Activated CD4-positive, alpha-beta T cell treated with anti-CD3 and anti-CD28 coated beads for 24 hours (primary cell): ENCODE measurements at places on chromosomes 13 and 19.

DNA sequence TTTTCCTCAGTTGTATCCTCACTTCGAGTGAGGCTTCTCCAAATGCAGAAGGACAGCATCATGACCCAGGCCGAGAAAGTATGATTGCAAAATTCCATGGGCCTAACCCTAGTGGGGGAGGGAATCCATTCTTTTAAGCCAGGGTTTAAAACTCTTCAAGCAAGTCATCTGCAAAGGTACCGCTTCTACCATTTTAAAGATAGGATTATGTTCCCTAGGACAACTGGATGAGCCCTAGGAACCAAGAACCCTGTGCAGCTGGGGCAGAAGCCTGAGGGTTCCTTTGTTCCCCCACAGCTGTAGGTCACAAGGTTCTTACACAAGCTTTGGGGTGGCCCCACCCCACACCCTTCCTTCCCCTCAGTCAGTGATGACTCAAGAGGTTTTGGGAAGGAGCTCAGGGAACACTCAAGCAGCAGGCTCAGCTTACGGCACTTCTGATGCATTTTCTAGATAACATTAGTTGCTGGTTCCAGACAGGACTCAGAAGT is 13.5 kb downstream of the ARL11 start:
- no peak for DNase-seq

- DNase-seq = no peak
Observed at GRCh38 chr13:46288570-46289259, 77.0 kb downstream of the LRRC63 start.

- no peak for DNase-seq
Observed at GRCh38 chr19:36771261-36772231, 1.1 kb downstream of the ZNF850 start.

DNA sequence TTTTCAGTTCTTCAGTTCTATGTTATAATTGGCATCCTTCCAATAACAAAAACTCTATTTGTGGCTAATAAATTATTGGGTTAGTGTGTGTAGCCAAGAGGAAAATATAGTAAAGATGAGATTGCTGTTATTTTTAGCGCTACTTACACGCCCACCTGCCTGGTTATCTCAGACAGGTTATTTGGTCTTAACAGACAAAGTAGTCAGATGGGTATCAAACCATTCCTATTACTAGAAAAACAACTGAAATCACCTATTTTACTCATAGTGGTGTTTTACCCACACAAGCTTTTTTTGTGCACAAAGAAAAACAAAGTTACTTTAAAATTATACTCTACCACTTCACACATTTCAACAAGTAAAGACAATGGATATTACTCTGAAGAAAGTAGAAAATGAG is 151.2 kb downstream of the TBC1D4 start:
- DNase-seq = no peak

DNA sequence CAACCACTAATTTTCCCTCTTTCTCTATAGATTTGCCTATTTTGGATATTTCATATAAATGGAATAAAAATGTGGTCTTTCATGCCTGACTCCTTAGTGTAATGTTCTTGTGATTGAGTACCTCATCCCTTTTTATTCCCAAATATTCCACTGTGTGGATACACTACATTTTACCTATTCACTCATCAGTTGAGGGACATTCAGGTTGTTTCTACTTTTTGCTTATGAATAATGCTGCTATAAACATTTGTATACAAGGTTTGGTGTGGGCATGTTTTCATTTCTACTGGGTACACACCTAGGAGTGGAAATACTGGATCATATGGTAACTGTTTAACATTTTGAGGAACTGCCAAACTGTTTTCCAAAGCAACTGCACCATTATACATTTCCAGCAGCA is 5.1 kb upstream of the WBP4 start:
- no peak for DNase-seq

DNA sequence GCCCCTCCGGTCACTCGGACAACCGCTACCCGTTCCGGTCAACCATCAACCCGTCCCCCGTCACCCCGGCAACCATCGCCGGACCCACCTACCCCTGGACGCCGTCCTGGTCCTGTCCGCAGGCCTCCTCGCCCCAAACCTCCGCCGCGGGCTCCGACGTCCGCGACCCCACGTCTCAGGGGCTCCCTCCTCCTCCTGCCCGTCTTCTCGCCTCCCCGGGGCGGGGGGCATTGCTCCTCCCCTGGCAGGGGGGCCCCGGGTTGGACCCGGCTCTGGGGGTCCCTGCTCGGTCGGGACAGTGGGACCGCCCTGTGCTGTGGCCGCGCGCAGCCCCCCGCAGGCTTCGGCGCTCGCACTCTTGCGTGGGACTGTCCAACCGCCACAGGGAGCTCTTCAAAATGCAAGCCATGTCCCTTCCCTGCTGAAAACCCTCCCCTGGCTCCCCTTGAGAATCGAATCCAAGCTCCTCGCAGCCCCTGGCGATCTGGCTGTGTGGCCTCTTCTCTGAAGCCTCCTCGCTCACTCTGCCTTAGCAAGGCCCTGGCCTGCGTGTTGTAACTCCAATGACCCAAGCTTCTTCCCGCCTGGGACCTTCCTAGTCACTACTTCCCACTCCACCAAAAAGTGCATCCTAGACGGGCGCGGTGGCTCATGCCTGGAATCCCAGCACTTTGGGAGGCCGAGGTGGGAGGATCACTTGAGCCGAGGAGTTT is 8.4 kb downstream of the EPHX3 start:
- no peak for DNase-seq

GRCh38 chr19:3441089-3441985 is 39.0 kb downstream of the SMIM24 start:
- no peak for DNase-seq

DNA sequence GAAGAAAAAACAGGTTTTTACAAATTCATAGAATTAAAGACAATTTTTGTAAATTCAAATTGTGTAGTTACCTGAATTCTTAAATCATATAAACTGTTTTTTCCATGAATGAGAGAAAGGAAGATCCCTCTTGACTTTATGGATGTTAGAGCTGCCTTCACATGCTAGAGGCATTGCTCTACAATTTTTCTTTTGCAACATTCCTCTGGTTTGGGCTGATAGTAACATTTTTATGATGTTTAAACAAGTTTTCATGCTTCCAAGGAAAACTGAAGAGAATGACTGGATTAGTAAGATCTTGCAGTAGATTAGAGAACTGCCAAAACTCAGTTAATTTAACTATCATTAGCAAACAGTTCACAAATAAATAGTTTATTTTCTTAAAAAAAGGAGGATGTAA is 250.6 kb downstream of the GPC6 start:
- DNase-seq = no peak

GRCh38 chr19:38183251-38183897 is 40.6 kb downstream of the DPF1 start:
- DNase-seq = no peak

- DNase-seq = no peak
Observed at GRCh38 chr19:13613447-13613846, 107.2 kb upstream of the CACNA1A start.

- DNase-seq = no peak
Observed at GRCh38 chr19:34452723-34453122, 24.5 kb downstream of the UBA2 start.

DNA sequence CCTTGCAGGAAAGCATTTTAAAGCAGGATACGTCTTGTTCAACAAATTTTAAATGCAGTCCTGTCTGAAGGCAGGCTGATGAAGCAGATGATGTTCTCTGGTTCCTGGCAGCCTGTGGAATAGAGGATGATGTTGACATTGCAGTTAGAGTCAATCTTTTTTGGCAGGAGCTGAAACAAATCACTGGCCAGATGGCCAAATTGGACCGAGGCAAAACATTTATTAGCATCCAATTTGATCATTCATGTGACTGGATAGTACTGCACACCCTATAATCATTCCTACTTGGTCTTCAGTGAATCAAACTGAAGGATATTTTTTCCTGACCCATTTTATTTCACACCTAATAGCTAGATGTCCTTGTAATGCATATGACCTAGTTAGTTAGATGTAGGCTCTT is 172.2 kb upstream of the SLC10A2 start:
- no peak for DNase-seq

DNA sequence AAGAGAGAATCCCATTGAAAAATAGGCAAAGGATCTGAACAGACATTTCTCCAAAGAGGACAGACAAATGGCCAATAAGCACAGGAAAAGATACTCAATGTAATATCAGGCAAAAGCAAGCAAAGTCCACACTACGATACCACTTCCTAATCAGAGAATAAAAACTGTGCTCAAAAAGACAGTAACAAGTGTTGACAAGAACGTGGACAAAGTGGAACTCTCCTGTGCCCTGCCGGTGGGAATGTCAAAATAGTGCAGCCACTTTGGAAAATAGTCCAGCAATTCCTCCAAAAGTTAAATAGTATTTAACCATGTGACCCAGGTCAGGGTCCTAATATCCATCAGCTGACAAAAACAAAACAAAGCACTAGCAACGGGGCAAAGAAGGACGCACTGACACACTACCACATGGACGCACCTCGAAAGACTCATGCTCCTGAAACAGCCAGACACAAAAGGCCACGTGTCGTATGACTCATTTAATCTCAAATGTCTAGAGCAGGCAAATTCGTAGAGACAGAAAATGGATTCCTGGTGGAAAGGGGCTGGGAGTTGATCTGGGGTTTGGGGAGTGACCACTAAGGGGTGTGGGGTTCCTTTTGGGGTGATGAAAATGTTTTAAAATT is 5.2 kb downstream of the MIER2 start:
- no peak for DNase-seq

DNA sequence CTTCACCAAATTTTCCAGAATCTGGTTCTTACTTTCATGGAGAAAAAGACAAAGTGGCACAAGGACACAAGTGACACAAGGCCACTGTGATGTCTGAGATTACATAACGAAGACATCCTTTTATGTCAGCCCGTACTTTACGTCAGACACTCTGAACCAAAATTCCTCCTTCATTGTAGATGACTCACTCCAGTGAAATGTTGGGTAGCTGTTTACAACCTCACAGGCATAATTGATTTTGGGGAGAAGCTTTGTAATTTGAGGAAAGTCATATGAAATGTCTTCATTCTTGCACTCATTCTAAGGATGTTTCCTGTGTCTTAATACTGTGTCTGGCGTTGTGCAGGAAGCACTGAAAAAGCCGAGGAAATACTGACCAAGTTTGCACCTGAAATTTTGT is 20.0 kb upstream of the LGALS14 start:
- DNase-seq = no peak

DNA sequence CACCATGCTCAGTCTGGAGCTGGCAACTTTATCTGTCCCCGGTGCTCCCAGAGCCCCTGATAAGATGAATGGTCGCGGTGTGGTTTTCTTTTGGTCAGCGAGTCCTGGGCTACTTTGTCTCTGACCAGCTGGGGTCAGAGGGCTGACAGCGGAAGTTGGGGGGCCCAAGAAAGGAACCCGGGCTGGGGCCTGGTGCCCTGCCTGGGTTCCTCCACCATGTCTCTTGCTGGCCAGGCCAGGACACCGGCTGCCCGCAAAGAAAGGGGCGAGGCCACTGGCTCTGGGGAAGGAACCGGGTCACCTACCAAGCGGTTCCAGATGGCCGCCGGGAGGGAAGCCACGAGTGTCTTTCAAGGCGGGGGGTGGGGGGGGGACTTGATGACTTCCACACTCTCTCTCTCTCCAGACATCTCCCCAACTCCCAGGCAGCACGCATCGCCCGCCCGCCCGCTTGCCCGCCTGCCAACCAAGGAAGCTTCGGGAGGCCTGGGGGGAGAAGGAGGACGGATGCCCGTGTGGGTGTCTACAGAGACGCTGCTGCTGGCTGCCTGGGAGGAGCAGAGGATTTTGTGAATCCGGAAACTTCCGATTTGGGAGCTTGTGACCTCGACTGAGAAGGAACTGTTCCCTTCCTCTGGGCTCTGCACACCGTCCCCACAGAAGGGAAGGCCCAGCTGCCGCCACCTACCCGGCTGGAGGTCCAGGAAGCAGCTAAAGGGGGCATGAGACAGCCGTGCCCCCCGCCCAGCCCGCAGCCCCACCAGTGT is 1.1 kb downstream of the PIP5K1C start:
- DNase-seq = no peak

DNA sequence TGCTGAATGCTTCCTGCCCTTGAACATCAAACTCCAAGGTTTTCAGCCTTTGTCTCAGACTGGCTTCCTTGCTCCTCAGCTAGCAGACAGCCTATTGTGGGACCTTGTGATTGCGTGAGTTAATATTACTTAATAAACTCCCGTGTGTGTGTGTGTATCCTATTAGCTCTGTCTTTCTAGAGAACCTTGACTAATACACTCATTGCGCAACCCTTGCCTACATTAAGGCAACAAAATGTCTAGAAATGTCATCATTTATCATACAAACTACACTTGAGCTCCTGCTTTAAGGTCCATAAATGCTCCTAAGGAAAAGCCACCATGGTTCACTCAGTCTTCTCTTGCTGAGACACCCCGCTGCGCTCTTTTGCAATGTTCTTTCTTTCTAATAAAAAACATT is 2861.0 kb downstream of the PCDH9 start:
- no peak for DNase-seq

GRCh38 chr13:24356270-24356669 is 46.9 kb downstream of the C1QTNF9 start:
- no peak for DNase-seq

DNA sequence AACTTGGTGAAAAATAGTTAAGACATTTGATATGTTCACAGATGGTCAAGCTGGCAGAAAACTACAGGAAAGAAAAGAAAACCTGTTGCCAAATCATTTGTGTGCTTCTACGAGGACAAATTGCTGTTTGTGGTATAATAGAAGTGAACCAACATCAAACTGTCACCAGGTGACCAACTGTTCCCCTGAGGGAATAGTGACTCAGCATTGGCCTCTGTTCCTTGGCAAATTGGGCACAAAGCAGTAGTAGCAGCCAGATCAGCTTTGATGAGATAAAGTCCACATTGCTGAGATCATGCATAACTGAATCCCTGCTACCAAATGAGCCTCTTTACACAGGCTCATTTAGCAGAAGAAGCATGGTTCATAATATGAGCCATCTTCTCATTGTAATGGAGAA is 103.5 kb downstream of the POSTN start:
- no peak for DNase-seq

- DNase-seq = no peak
Observed at GRCh38 chr13:76620036-76620435, 266.2 kb downstream of the KCTD12 start.

GRCh38 chr13:60268203-60268555 is 104.5 kb upstream of the DIAPH3 start:
- DNase-seq = no peak

GRCh38 chr13:95035311-95036109 is 265.7 kb downstream of the ABCC4 start:
- no peak for DNase-seq

- DNase-seq = no peak
Observed at GRCh38 chr13:101017123-101017872, 342.7 kb upstream of the TMTC4 start.

- DNase-seq = no peak
Observed at GRCh38 chr19:18194554-18195238, 1.7 kb downstream of the MPV17L2 start.

- no peak for DNase-seq
Observed at GRCh38 chr13:61536433-61536832, 120.8 kb upstream of the PCDH20 start.

GRCh38 chr19:2014731-2015607 is 545 bp downstream of the BTBD2 start:
- DNase-seq = no peak

DNA sequence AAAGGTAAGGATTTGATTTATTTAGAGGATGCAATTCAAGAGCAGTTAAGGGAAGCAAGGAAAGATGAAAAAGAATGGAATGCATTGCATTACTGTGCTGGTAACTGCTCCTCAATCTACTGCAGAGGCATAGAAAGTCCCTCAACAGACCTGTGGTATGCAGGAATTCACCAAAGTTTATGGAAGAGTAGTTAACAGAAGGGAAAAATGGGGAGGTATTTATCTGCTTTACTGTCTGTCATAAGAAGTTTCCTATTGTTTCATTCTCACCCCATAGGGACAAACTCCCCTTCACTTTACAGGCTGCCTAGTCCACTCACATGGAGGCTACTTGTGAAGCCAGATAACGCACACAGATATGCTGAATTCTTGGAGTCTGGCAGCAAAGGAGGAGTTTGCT is 354.9 kb upstream of the SPRY2 start:
- no peak for DNase-seq
